ENCODE measurements at places on chromosomes 2 and 18.

DNA sequence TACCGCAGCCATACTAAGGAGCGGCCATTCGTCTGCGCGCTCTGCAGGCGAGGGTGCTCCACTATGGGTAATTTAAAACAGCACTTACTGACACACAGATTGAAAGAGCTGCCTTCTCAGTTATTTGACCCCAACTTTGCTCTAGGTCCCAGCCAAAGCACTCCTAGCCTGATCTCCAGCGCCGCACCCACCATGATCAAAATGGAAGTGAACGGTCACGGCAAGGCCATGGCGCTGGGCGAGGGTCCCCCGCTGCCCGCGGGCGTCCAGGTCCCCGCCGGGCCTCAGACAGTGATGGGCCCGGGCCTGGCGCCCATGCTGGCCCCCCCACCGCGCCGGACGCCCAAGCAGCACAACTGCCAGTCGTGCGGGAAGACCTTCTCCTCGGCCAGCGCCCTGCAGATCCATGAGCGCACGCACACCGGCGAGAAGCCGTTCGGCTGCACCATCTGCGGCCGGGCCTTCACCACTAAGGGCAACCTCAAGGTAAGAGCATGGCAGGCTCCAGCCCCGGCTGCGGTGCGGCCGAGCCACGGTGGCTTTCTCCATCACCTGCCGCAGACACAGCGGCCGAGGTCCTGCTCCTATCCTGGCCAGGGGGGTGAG is 15.5 kb downstream of the SALL3 start:
- no peak for DNase-seq

GRCh38 chr2:105795575-105795934 is 50.8 kb downstream of the NCK2 start:
- DNase-seq = no peak

- DNase-seq = no peak
These were observed 2.2 kb downstream of the EPB41L3 start for GRCh38 chr18:5541644-5542043.

GRCh38 chr2:150232321-150232720 is 255.1 kb downstream of the RND3 start:
- no peak for DNase-seq

GRCh38 chr2:184596819-184597411 is 1.4 kb upstream of the ZNF804A start:
- no peak for DNase-seq

- no peak for DNase-seq
These were observed 539.4 kb upstream of the TNP1 start for GRCh38 chr2:217399291-217399690.

DNA sequence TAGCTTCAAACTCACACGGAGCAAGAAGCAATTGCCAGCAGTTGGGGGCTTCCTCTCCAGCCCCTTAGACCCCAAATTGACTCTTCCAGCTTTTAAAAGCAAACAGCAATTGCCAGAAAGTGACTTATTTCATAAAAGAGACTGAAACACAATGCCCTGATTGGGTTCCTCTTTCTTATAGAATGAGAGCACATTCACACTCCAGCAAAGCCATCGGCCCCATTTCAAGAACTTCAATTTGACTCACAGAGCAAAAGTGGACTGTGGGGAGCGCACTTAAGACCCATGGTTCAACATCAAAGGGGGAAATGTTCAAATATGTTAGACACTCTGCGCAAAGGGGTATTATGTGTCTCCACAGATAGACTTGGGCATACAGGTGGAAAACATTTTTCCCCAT is 484.7 kb downstream of the BCL11A start:
- DNase-seq = no peak

DNA sequence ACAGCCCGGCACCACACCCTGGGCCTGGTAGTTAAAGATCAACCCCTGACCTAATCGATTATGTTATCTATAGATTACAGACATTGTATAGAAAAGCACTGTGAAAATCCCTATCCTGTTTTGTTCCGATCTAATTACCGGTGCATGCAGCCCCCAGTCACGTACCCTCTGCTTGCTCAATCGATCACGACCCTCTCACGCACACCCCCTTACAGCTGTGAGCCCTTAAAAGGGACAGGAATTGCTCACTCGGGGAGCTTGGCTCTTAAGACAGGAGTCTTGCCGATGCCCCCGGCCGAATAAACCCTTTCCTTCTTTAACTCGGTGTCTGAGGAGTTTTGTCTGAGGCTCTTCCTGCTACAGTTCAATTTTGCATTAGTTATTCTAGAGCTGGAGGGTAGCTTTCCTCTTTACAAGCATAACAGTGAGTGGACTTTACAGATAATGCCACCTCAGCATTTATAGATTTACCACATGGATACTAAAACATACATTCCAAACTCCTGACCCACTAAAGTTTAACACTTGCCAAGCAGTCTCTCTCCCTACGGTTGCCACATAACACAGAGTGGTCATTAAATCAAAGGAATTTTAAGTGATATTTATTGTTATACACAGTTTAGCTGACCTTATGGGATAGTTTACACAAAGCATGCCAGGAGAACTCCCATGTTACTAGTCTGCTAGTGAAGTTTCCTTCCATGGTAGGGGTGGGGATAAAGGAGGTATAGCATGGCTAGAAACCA is 101.0 kb downstream of the EVA1A start:
- DNase-seq = no peak

DNA sequence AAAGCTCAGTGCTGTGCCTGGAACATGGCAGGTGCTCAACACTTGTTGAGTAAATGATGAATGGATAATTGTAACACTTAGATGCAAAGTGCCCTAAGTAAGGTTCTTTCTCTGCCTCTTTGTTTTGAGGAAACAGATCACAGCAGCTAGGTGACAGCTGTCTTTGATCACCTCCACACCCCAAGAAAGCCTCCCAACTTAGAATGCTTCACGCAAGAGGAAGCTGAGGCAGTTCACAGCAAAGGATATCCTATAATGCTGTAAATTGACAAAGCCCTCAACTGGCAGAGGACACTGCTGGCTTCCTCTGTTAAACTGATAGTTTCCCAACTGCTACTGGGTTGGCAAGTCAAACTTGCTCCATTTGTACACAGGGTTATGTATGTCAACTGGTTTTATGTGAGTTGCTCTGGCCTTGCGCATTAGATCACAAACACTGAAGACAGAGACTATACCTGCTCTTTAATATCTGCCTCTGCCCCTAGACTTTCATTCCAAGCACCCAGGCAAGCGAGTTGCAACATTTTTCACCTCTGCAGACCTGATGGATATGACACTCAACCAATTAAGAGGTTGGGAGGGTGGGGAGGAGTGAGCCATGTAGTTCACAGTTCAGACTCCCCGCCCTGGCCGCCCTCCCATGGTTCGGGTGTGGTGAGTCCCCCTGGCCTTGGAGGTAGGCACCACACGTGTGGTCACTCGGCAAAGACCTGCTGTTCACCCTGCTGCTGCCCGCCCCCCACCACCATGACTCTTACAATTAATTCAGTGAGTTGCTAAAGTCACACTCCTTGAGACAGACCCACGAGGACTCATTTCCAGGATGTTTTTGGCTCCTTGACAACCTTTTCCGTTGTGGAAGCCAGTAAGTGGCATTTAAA is 4.8 kb upstream of the MALL start:
- no peak for DNase-seq

DNA sequence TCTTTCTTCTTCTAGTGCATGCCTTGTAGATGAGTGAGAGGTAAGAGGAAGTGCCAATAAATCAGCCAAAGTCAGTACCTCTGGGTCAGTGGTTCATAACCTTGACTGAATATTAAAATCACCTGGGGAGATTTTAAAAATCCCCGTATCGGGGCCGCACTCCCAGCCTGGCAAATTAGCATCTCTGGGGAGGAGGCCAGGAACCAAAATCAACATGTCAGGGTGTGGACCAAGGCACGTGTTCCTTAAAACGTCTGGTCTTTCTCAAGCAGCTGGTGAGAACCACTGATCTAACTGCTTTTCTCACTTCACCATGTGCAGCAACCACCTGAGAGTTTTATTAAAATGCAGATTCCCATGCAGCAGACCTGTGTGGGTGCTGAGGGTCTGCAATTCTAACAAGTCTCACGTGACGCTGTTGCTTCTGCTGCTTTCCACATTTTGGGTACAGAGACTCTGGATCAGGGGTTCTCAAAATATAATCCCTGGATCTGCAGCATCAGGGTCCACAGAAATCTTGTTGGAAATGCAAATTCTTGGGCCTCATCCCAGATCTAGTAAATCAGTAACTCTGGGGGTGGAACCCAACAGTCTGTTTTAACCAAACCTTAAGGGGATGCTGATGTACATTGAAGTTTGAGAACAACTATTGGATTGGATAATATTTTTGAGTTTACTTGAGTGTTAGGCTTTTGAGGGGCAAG is 49.5 kb downstream of the CHST9 start:
- no peak for DNase-seq

DNA sequence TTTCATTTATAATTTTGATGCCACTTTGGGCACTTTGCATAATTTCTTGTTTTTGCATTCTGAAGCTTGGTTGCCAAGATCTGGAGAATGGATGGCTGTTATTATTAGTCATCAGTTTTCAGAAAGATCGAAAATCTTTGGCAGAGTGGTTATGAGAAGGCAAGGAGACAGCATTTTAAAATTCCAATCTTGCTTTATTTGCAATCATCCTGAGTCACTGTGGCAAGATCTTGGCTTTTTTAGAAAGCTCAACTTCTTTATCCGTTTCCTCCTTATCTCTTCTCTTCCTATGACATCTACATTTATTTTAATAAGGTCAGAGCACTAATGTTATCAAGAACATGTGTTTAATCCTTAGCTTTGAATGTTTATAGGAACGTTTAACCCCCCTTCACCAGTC is 31.1 kb upstream of the EIF2AK3 start:
- DNase-seq = no peak

DNA sequence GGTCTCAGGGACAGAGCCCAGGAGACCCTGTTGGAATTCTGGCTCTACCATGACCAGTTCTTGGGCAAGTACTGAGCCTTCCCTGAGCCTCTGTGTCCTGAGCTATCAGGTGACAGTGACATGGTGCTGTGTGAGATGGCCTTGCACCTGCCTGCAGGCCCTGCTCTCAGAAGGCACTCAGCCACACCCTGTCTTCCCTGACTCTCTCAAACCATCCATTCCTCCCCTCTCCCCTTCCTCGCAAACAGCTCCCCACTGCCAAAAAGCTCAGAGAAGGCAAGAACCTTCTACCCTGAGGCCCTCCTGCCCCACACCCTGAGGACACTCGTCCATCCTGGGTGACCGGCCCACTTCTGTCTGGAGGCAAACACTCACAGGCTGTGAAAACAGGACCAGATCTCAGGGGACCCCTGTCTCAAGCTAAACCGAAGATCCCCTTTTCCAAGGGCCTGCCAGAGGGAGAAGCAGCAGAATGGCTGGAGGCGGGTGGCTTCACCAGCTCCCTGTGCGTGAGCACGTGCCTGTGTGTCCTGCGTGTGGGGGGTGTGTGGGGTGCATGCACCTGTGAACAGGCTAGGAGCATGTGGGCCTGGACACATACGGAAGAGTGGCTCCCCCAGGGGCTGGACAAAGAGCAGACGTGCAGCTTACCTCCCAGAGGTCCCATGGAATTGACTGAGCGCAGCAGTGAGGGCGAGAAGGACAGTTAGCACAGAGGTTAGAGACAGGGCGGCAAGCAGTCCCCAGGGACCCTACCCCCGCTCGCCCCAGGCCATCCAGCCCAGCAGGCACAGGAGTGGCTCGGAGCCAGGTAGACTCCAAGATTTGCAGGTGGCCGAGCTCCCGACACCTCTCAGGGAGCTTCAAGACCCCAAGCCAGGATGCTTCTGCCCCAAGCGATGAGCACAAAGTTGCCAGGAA is 53.9 kb downstream of the BIN1 start:
- no peak for DNase-seq

GRCh38 chr2:188604579-188604978 is 312.9 kb downstream of the GULP1 start:
- DNase-seq = no peak

DNA sequence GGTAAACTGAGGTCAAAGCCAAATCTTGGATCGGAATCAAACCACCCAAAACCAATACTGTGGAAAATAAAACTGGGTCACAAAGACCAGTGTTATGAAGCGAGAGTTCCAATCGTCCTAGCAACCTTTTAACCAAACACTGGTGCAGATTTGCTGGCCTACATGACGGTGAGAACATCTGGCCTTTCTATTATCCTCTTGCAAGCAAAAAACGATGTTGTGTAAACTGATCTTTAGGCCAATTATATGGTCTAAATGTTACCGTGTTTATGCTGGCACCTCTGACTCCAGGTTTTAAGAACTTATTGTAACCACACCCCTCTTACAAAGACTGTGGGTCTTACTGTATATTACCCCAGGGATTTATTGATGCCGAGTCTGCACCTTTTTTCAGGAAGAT is 145.9 kb downstream of the GFPT1 start:
- DNase-seq = no peak

- no peak for DNase-seq
These were observed 48.8 kb downstream of the ASAP2 start for GRCh38 chr2:9255416-9255815.

DNA sequence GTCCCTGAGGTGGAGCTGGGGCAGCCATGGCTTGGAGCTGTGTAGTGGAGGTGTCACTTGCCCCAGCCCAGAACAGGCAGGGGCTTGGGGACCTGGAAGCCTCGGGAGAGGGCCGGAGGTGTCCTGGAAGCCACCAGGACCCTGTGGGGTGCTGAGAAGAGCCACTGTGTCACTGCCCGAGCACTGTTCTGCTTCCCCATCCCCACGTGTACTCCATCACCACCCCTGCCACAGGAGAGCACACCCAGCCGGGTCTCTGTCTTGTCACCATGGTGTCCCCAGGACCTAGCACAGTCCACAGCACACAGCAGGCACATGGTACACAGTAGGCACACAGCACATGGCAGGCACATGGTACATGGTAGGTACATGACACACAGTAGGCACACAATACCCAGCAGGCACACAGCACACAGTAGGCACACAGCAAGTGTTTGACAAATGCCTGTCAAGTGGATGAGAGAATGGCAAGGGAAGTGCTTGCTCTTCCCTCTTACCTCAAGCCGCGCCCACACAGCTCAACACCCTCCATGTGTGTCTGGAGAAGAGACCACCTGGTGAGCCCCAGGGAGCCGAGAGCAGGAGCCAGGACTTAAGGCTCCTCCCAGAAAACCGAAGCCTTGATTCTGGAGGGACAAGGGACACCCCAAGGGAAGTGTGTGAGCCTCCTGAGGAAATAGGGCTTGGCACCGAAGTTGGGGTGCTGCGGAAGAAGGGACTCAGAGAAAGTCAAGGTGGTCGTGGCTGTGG is 13.3 kb downstream of the MBP start:
- no peak for DNase-seq

GRCh38 chr2:58006952-58007284 is 39.7 kb upstream of the VRK2 start:
- DNase-seq = no peak

- no peak for DNase-seq
These were observed 287.2 kb upstream of the LINC00305 start for GRCh38 chr18:64436111-64436510.

GRCh38 chr2:120602251-120602650 is 133.4 kb upstream of the GLI2 start:
- no peak for DNase-seq

GRCh38 chr2:105843476-105844374 is 99.0 kb downstream of the NCK2 start:
- DNase-seq = no peak

DNA sequence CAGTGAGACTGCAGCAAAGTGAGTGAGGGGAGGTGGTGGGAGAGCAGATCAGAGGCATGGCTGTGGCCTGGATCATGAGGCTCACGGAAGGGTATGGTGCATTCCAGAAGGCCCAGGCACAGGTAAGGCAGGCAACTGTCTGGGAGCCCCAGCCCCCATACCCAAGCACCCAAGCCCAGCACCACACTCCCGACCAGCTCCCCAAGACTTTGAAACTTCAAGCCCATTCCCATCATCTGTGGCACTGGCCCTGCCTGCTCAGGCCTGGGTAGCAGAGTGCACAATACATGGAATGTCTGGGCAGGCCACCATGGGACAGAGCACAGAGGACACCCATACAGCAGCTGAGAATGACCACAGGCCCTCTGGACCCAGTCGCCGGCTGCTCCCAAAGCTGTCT is 202.6 kb upstream of the ARL4C start:
- no peak for DNase-seq

Data from retina (tissue), 1 donor.